ENCODE measurements at places on chromosomes 11 and 22. TPM values are rescaled to one million over a fixed set of nuclear protein-coding genes. Genes with fewer than 3 reads are reported as not detected.

GTSE1 gene
- polyA plus RNA-seq: 20.9 TPM

CATSPER1 gene
- not detected for polyA plus RNA-seq

VWA5A gene
- polyA plus RNA-seq: 12.4 TPM

PANX3 gene
- not detected for polyA plus RNA-seq

SAA2 gene
- polyA plus RNA-seq: not detected

GGTLC3 gene
- polyA plus RNA-seq: 0.30 TPM

SUSD2 gene
- polyA plus RNA-seq: 25.9 TPM

SLC16A8 gene
- 2.5 TPM for polyA plus RNA-seq

- no peak for DNase-seq
These were observed 32.7 kb downstream of the THOC5 start for GRCh38 chr22:29520851-29521250.

DNA sequence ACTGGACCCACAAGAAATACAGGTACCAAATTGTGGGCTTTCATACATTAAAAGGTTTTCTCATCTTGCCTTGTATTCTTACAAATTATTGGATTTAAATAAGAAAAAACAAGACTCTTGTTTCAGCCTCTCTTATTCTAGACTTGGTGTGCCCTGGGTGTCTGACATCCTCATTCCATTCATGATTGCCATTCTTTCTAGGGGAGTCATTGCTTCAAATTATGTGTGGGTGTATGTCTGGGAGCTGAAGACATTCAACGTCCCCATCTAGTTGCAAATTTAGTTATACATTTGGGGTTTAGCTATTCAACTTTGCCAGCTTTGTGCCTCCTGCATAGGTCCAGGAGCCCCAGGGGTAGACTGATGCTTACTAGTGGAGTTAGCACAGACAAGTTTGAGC is 18.1 kb downstream of the MAML2 start:
- DNase-seq: no peak

- no peak for DNase-seq
These were observed 253.3 kb downstream of the BUD13 start for GRCh38 chr11:116519499-116519898.

- DNase-seq: no peak
These were observed 4.4 kb upstream of the CTSD start for GRCh38 chr11:1768141-1768469.

GRCh38 chr11:110169738-110170137 is 76.5 kb downstream of the ZC3H12C start:
- no peak for DNase-seq

DNA sequence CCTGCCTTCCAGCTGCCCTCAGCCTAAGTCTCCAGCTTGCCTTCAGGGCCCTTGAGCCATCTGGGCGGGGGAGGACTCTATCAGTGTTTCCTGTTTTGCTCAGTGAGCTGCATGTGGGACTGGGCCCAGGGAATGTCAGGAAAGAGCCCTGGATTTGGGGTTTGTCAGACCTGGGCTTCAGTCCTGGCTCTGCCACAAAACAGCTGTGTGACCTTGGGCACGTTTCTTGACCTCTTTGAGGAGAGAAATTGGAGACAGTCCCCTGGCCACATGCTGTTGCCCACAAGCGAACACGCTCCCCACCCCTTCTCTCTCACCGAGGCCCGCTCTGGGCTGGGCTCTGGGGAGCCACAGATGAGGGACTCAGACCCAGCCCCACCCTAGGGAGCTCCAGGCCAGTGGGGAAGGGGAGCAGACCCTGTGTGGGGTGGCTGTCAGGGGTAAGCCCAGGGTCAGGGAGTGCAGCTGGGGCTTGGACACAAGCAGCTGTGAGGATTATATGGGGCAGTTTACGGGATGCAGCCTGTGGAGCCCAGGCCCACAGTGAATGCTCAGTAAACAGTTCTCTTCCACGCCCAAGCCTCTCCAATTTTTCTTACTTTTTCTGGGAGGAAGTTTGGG is 12.3 kb downstream of the MYO7A start:
- DNase-seq: no peak

DNA sequence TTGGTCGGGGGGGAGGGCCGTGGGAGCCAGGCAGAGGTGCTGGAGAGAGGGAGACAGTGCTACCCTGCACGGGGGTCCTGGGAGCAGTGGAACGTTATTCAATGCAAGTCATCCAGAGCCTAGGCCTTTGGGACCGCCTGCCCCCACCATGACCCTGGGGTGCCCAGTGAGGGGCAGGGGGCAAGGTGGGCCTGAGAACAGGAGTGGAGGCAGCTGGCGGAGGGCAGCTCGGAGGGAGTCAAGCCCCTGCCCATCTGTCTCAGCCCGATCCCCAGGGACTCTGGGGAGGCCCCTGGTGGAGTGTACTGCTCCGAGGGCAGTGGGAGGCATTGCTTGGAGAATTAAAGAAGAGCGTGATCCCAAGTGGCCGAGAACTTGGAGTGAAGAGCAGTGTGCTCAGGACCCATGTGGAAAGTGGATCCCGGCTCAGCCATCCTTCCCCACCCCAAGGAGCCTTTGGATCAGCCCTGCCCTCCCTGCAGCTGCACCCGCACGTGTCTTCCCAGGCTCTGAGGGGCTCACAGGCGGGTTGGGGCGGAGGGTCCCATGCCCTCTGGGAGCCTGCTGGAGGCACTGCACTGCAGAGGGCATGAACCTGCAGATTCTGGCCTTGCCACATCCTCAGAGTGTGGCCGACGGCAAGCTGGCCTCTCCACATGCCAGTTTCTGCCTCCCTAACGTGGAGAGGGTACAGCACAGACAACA is 34.0 kb upstream of the SMIM38 start:
- no peak for DNase-seq

DNA sequence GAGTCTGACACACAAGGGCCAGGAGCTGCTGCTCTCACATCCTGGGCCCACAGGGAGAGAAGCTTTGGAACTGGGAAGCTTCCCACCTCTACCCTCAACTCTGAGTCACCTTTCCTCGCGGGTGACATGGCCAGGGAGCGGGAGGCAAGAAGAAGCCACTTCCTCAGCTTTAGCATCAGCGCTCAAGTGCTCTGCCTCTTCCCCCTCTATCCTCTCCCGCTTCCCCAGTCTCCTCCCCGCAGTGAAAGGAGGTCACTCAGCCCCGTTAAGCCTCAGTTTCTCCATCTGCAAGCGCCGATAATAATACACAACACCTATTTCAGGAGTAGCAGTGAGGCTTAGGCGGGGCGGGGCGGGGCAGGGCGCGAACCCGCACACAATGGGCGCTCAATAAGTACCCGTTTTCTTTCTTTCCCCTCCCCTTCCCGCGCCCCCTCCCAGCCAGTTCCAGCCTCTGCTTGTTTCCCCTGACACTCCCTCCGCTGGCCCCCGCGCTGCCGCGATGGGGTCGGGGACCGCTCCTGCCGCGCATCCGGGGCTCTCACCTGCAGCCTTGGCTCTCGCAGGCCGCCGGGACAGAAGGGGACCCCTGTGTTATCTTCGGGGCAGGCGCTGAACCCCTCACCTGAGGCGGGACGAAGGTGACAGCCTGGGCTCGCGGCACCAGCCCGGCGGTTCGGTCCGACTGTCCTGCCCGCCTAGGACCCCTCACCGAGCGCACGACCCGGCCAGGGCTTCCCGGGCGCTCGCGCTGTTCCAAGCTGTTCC is 892 bp downstream of the GDPD5 start:
- no peak for DNase-seq

GRCh38 chr11:117498791-117499190 is 171.1 kb downstream of the CEP164 start:
- no peak for DNase-seq

- DNase-seq: no peak
These were observed 2220.7 kb upstream of the RAG2 start for GRCh38 chr11:38818720-38819119.

DNA sequence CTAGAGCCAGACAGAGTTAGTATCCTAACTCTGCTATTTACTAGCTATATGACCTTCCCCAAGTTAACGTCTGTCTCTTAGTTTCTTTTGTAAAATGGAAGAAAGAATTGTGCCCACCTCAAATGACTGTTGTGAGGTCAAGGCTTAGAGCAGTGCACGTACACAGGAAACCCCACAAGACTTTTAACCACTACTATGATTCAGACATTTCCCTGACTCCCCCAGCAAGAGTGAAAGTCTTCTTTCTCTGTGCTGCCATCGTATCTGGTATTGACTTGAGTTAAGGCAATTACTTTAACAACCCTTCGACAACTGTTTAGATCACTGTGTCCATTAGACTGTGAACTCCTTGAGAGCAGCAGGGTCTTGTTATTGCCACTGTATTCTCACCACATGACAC is 2.6 kb upstream of the OR52W1 start:
- DNase-seq: no peak

- DNase-seq: no peak
These were observed 4.0 kb downstream of the BSX start for GRCh38 chr11:122977470-122978298.

DNA sequence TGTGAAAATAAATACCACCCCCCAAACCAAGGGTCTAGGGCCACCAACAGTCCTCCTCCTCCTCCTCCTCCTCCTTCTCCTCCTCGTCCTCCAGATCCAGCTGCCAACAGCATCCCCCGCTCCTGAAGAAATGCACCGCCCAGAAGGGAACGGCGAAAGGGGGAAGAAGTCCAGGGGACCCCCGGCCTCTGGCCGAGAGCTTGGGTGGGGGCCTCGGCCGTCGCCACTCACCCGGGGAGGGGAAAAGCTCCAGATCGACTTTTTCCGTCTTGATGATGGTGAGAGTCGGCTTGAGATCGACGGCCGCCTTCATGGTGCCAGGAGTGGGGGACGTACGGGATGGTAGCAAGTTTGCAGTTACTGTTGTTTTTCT is 65.7 kb downstream of the ETS1 start:
- DNase-seq: no peak

DNA sequence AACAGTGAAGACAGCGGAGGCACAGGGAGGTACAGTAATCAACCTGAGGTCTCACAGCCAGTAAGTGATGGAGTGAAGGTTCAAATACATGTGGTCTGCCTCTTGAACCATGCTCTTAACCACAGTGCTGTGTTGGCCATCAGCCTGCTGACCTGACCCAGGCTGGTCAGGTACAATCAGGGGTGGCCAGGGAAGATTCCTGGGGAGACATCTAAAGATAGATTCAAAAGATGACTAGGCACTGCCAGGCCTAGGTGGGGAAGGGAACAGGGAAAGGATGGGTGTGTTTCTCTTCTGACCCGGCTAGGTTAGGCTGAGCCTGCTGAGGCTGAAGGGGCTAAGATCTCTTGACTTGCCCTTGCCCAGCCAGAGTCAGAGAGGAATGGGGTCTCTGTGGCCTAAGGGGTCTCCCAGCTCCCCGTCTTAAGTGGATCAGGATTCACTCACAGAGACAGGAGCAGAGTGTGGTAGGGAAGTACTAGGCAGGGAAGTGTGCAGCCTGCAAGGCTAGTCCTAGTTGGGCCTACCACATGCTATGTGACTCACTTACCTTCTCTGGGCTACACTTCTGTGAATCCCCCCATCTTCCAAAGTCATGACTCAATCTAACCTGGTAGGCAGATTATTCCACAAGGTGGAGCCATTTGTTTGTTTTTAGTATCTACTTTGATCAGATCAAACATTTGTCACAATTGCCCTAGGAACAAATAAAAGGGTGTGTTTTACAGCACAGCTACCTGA is 10.4 kb upstream of the SREBF2 start:
- no peak for DNase-seq

GRCh38 chr11:130995266-130995665 is 79.0 kb upstream of the SNX19 start:
- DNase-seq: no peak

GRCh38 chr11:11708256-11708655 is 86.5 kb upstream of the GALNT18 start:
- no peak for DNase-seq

DNA sequence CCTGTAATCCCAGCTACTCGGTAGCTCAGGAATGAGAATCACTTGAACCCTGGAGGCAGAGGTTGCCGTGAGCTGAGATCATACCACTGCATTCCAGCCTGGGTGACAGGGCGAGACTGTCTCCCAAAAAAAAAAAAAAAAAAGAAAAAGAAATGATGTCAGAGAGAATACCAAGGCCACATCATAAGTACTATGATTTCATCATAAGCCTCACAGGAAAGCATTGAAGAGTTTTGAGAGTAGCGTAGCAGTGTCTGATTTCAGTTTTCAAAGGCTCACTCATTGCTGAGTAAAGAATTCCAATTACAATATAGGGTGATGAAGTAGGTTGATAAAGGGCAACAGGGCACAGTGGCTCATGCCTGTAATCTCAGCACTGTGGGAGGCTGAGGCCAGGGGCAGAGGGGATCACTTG is 88.8 kb downstream of the MRTFA start:
- no peak for DNase-seq
